GM04504 (cell line): ENCODE measurements at places on chromosomes 5 and 9.

- no peak for DNase-seq
Measured at GRCh38 chr5:5699062-5699461, 276.6 kb downstream of the ICE1 start.

GRCh38 chr5:160175438-160176218 lies 53.7 kb upstream of the FABP6 start:
- no peak for DNase-seq

DNA sequence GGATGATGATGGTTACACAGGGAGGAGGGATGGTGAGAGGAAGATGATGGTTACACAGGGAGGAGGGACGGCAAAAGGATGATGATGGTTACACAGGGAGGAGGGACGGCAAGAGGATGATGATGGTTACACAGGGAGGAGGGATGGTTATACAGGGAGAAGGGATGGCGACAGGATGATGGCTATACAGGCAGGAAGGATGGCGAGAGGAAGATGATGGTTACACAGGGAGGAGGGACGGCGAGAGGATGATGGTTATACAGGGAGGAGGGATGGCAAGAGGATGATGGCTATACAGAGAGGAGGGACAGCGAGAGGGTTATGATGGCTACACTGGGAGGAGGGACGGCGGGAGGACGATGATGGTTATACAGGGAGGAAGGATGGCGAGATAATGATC lies 64.1 kb upstream of the FCN1 start:
- DNase-seq, result no peak

DNA sequence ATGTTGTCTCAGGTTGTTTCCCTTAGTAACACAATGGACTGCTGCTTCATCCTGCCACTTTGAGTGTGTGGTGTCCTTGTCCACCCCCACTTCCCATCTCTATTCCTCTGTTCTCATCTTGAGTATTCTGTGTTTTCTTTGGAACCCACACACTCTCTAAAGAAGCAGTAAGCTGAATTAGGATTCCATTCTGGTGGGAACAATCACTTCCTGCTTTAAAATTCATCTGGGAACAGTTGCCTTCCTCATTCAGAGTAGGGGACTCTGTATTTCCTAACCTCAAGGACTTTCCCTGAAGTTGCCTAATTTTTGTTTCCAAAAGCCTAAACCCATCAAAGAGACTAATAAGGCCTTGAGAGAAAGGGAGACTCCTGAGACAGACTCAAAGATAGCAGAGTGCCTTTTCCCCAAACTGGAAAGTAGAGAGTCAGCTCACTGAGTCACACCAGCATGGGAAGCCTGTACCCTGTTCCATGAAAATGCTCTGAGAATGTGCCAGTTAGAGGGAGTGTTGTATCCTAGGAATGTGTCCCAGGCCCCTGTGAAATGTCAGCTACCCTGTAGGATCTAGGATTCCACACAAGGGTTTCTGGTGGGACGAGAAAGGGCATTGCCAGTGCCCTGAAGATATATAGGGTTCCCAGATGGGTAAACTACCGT lies 63.6 kb downstream of the CCDC192 start:
- no peak for DNase-seq

GRCh38 chr9:16602494-16602893 lies 268.0 kb downstream of the BNC2 start:
- no peak for DNase-seq

GRCh38 chr9:71743882-71744281 lies 24.4 kb downstream of the CEMIP2 start:
- no peak for DNase-seq

GRCh38 chr5:94469894-94470329 lies 148.5 kb downstream of the KIAA0825 start:
- peak; percentile 28 for DNase-seq

DNA sequence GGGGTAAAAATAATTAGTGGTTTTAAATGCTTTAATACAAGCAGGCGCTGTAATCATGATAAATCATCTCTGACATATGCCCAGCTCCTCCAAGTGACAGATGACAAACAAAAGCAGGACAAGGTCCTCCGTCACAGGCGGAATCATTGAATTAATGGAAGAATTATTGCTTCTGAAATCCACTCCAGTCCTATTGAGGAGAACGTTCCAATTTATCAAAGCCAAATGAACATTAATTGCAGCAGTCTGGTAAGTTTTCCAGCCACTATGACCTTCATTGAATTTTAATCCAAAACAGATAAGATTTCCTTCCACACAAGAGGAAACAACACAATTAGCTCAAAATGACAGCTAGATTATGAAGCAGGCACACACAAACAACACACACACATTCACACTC lies 136.8 kb downstream of the ASTN2 start:
- no peak for DNase-seq

DNA sequence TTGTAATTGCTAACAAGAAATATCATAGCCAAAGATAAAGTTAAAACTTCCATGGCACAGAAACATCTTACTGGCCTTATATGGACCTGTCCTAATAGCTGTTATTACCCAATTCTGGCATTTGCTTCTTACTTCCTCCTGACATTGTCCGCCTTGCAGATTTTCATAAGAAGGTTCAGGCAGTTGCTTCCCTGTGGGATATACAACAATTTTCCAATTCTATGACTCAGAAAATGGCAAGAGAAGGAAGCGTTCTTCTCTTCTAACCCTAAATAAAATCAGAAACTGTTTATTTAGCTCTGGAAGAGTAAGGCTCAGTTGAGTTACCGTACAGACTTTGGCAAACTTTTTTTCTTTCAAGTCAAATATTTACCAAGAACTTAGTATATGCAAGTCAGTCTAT lies 1.7 kb downstream of the PRKAA1 start:
- DNase-seq, result peak; percentile 24

GRCh38 chr9:2050236-2050635 lies 35.1 kb downstream of the SMARCA2 start:
- no peak for DNase-seq

DNA sequence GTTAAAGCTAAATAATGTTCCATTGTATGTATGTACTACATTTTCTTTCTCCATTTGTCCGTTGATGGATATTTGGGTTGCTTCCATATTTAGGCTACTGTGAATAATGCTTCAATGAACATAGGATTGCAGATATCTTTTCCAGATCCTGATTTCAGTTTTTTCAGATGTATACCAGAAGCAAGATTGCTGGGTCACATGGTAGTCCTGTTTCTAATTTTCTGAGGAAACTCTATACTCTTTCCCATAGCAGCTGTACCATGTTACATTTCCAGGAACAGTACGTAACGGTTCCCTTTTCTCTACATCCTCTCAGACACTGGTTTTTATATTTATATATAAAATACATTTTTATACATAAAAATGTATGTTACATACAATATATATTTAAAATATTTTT lies 121.8 kb downstream of the GCNT1 start:
- DNase-seq, result no peak
